ENCODE measurements at places on chromosomes 16 and 17. TPM values are rescaled to one million over a fixed set of nuclear protein-coding genes. Genes with fewer than 3 reads are reported as not detected.

The P2RX1 gene
- 0.07 TPM for total RNA-seq

The CACNG3 gene
- total RNA-seq: not detected

The VMP1 gene
- total RNA-seq: 72.8 TPM

The ABCA3 gene
- 16.8 TPM for total RNA-seq

The RNF222 gene
- total RNA-seq: not detected

The CCL17 gene
- not detected for total RNA-seq

The SLC12A3 gene
- total RNA-seq: not detected

- no peak for DNase-seq
Measured at GRCh38 chr16:72094266-72094610, 591 bp downstream of the DHX38 start.

DNA sequence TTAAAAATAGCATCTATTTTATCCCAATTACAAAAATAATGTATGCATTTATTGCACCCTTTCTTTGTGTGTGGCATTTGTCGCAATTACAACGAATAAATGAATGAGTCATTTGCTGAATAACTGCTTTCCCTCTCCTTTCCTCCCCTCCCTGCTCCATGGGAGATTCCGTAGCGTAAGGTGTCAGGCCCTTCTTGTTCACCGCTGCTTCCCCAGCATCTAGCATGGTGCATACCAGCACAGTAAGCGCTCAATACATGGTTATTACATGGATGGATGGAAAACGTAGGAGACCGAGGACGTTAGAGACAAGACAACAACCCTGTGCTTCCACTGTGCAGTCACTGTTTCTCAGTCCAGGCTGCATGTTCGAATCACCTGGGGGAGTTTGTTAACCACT is 336.0 kb upstream of the EEF2KMT start:
- no peak for DNase-seq

- DNase-seq: no peak
Measured at GRCh38 chr17:48513666-48514455, 16.9 kb downstream of the HOXB1 start.

- no peak for DNase-seq
Measured at GRCh38 chr17:40319651-40320540, 10.9 kb downstream of the RARA start.

- DNase-seq: no peak
Measured at GRCh38 chr17:3988297-3989040, 24.2 kb upstream of the ATP2A3 start.

DNA sequence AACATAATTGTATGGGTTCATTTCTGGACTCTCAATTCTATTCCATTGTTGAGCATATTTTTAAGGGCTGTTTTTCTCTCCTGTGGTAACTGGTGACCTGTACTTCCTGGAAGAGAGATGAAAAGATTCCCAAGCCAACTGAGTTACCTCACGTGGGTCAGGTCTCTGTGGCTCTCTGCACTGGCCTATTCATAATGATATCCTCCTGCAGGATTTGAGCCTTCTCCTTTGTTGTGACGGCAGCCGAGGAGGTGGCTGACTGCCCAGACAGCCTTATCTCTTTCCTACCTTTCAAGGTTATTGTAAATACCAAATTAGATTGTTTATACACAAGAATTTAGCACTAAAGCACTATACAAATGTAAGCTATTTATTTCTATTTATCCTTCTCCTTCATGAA is 2.7 kb upstream of the ACE start:
- no peak for DNase-seq

DNA sequence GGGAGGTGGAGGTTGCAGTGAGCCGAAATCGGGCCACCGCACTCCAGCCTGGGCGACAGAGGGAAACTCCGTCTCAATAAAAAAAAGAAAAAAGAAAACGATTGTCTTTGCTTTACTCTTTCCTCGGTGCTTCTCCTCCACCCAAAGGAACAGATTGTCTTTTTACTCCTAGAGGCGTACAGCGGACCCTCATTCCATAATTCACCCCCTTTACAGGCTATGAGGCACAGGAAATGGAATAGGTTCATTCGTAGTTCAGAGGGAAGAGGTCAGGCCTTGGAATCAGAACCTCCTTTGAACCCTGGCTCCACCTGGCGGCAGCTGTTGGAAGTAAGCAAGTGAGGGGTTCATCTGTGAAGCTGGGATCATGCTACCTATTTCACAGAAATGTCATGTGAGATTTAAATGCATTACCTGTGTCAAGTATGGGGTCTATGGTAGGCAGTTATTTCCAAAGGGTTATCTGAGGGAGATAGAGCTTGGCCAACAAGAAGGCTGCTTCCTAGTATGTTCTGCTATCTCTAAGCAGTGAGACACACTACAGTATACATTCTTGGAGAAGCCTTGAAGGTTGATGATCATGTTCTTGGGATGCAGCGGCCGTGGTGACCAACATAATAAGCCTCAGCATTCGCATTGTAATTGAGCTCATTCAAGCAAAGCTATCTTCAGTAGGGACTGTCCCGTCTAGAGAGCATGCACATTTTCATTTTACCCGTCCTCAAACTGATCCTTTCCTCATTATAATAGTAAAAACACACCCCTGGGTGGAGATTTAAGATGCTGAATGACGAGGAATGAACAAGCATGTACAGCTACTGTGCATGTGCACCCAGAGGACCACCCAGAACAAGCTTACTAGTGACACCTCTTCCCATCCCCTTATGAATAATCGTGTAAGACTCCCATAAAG is 18.7 kb upstream of the ZNF689 start:
- DNase-seq: peak; percentile 94

- no peak for DNase-seq
Measured at GRCh38 chr16:56858374-56858773, 6.6 kb upstream of the SLC12A3 start.

- no peak for DNase-seq
Measured at GRCh38 chr17:32602396-32602795, 115.6 kb downstream of the CDK5R1 start.

- DNase-seq: no peak
Measured at GRCh38 chr17:48478224-48479013, 48.4 kb upstream of the SKAP1 start.

DNA sequence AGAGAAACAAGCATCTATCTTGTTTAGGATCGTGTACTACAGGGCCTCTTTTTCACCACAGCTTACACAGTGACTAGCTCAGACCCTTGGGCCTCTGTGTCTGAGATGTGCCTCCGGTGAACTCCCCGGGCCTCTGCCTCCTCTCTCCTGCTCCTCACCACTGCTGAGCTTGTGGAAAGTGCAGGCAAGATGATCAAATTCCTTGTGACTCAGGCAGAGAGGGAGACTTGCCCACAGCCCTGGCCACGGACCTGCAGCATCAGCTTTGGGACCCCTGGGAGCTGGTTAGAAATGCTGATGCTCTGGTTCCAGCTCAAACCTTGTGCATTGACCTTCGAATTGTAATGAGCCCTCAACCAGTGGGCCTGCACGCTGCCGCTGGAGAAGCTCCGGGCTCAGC is 79.8 kb downstream of the ZDHHC7 start:
- DNase-seq: no peak

DNA sequence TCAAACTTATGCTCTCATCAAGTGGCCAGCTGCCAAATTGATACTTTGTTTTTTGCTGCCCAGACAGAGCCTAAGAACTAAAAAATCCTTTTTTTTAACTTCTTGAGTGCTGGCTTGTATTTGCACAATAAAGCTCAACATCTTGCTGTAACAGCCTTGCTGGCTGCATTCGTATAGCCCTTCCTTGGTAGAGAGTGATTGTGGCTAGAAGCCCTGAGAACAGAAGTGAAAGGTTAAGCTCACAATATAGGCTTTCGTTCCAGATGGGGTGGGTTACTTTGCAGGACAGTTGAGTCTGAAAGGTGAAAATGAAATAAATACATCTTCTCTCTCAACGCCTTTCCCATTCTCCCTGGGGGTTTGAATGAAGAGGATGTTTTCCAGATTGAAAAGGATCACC is 278.8 kb downstream of the HS3ST3B1 start:
- no peak for DNase-seq

Data from WTC11 (cell line).